ENCODE measurements at places on chromosomes 1 and 21. TPM values are rescaled to one million over a fixed set of nuclear protein-coding genes. Genes with fewer than 3 reads are reported as not detected.
A peak's percentile ranks its signal among the peaks of the same experiment; 100 is the strongest.

SPRR1B gene
- total RNA-seq, result not detected

DNA sequence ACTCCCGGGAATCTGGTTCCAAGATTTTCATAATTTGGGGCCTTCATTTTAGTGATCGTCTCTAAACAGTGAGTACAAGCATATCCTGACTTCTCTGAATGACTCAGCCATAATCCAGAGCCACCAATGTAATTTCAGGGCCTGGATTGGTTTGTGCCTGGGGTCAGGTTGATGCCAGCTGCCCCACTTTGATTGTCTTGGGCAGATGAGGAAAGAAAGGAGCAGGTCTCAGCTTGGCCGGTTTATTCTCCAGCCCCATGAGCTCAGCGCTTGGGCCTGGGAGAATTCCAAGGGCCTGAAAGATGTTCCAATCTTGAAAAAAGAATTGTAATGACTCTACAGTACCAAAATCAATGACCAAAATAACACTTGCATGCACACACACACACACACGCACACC, 71.2 kb upstream of the ECE1 start:
- DNase-seq, result no peak

DNA sequence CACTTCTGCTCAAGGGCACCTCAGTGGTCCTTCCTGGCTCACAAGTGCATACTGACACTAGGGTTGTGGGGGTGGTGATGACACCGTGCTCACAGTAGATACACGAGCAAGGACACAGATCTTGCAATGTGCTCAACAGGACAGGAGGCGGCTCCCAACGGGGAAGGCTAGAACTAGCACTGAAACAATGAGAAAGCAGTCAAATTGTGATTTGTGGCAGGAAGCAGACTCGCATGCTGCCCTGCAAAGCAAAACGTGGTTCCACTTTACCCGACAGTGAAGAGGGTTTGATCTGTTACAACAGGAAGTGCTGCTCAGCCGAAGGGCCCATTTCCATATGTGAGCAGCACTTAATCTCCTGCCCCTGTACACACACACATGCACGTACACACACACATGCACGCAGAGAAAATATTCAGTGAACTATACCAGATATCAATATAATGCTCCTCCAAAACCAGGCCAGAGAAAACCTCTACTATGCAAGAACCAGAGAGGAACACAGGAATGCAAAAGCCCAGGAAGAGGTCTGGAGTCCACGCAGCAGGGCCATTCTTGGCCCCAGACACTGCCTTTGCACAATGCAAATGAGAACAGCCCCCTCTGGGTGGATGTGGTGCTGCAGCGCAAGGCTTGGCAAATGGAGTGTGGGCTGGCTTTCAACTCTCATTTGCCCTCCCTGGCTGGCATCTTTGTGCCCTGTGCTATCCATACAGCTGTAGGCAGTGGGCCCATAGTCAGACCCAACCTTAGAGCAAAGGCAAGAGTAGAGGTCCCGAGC, 47.1 kb downstream of the KANK4 start:
- DNase-seq, result no peak

- peak; percentile 70 for DNase-seq
Observed at GRCh38 chr1:153774780-153775457, at the start of gene SLC27A3. Gene SLC27A3 (plus strand): TSS chr1:153775407. CDS start chr1:153775498, 91 bp downstream.

- DNase-seq, result no peak
Observed at GRCh38 chr21:37821786-37822450, 94.3 kb downstream of the KCNJ6 start.

DNA sequence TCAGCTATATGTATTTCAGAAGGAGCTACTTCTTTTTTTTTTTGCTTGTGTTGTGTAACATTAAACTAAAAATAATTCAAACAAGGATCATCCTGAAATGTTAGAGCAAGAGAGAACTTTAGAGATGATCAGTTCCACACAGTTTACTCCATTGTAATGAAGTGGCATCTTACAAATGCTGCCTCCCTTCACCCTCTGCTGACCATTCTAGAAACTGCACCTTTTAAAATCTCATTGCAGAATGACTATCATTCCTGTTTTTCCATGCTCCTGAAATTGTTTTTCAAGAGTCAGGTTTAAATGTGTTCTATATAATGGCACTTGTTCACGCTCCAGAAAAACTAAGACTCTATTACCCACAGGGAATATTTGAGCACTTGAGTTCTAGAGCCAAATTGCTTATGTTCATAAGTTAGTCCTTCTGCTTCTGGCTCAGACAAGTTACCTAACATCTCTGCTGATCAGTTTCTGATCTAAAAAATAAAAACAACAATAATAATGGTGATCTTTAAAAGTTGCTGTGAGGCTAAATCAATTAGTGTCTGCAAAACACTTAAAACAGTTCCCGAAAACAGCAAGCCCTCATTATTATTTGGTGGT, 21.5 kb upstream of the SLC44A5 start:
- DNase-seq, result peak; percentile 16

GRCh38 chr1:233278631-233279030, 16.9 kb downstream of the PCNX2 start:
- no peak for DNase-seq

OR2T35 gene
- not detected for total RNA-seq

DNA sequence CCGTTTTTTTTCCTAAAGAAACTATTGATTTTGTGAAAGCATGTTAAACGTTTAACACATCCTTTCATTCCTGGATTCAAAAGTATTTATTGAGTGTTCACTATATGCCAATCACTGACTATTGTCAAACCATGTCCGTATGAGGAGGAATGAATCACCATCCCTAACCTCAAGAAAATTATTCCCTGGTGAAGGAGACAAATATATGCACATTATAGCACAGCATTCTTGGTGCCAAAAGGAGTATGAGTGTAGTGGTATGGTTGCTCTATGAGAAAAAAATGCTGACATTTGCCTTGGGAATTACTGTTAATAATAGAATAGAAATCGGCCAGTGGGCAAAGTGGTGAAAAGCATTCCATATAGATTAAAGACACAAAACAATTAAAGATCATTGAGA, 1390.1 kb downstream of the MRPL39 start:
- no peak for DNase-seq

TAS1R1 gene
- not detected for total RNA-seq

DNA sequence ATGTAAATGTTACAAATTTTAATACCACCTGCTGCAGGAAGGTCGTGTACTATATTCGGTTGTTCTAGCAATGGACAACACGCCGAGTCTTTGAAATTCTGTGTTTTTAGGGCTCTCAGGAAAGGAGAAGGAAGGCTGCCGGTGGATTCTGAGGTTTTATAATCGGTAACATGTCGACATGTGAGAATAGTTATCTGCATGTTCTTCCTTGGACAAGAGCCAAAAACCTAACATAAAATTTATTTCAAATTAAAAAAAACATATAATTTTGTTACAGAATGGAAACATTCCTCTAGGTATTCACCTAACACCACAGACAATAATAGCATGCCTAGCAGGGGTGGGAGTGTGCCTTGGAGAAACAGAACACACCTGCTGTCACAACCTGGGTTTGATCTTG, 4.8 kb downstream of the PSMG1 start:
- no peak for DNase-seq

CCDC30 gene
- 2.6 TPM for total RNA-seq

DNA sequence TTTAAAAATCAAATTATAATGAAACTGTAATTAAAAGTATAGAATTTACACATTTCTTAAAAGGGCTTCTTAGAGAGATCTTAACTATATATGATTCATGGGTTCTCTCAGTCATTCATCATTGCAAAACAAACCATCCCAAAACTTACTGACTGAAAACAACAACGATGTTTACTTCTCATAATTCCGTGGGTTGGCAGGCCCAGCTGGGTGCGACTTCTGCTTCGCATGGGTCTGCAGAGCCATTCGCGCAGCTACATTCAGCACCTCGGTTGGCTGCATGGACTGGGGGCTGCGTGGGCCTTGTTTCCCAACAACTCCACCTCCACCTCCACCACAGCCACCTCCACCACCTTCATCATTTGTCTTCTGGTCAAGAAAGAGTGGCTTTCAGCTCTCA, 4.0 kb downstream of the SLAMF8 start:
- DNase-seq, result no peak

WNT9A gene
- total RNA-seq, result 2.7 TPM

DNA sequence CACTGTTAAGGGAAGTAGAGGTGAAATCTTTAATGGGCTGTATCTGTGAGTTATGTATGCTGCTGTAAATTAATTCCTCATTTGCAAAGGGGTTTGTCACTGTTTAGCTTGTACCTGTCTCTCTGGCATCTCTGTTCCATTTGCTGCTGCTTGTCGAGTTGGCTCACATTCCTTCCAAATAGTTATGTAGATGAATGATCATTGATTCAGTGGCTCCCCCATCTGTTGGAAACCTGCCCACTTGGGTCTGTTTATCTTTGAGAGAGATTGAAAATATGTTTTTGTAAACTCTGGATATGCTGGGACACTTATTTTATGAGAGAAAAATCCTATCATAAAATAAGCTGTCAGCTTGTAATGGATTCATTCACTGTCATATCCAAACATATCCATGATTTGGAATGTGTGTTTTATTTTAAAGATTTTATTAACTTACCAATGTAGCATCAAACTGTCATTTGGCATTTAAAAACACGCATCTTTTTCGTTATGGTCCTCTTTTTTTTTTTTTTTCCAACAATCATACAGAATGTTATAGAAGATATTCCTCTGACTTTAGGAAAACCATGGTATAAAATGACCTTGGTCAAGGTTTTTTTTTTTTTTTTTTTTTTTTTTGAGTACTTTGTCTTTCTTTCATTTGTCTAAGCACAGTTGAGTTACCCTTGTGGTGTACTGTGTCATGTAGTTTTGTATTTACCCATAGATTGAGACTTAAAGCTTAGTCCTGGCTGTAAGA, 3.5 kb downstream of the RYR2 start:
- DNase-seq, result no peak
